Activated CD8-positive, alpha-beta memory T cell treated with anti-CD3 and anti-CD28 coated beads for 1 hour (primary cell): ENCODE measurements at places on chromosomes 5 and 9.
A peak's percentile ranks its signal among the peaks of the same experiment; 100 is the strongest.

GRCh38 chr9:104200456-104200994, 106.4 kb downstream of the SMC2 start:
- DNase-seq, result no peak

GRCh38 chr5:75603371-75603770, 7.9 kb upstream of the ANKDD1B start:
- DNase-seq, result no peak

DNA sequence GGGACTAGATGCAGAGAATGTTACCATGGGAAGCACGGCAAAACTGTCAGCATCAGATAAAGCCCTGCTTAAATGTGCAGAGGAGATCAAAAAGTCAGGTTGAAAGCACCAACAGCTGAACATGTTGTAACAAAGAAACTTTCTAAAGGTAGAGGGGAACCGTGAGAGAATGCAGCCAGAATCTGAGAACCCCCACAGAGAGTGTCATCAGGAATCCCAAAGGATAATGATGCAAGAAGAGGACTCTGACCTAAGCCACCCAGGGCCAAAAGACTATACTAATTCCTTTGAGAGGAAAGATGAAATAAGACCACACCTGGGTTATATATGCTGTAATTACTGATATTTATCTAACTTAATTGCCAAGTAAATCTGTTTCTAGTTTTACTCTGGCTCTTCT, 116.6 kb downstream of the PCSK1 start:
- no peak for DNase-seq

DNA sequence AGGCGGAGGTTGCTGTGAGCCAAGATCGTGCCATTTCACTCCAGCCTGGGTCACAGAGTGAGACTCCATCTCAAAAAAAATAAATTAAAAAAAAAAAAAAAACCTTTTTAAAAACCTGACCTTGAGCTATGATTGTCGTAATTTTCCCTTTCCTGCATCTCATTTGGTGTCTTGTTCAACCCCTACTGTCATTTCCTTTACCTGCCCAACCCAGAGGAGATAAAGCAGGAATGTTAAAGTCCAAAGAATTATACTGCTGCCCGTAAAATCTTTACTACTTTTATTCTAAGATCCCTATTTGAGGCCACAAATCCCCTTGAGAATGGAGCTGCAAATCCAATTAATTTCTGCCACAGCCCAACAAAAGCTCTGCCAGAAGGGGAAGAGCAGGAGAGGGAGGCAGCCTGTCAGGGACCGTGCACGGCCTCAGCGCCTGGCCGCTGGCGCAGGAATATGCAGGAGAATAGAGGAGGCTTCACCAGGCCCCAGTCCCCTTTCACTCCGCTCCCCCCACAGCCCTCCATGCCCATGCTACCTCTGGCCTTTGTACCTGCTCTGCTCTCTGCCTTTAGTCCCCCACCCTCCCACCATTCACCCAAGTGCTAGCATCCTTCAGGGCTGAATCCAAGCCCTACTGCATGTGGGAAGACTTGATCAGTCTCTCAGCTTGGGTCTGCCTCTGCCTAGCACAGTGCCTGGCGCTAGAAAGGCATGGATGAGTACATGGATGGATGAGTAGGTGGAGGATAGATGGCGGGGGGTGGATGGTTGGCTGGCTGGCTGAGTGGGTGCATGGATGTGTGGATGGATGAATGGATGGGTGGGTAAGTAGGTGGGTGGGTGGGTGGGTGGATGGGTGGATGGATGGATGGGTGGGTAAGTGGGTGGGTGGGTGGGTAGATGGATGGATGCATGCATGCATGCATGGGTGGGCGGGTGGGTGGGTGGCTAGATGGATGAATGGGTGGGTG, 99.8 kb upstream of the SARDH start:
- DNase-seq, result no peak

DNA sequence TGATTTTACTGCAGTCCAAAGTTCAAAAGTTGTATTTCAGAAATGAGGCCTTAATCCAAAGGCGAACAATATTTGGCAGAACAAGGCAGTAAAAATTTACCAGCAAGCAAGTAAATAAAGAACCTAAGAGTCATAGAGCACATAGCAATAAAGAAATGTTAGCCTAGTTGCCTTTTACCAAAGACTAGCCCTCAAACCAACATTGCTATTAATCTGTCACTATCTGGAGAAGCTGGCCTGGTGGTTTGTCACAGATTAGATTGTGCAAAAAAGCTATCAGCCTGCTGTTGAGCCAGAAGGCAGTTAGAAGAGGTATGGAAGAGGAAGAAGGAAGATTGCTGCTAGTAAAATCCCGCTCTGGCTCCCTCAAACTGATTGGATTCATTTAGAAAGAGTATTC, 304.7 kb upstream of the KLF4 start:
- no peak for DNase-seq

DNA sequence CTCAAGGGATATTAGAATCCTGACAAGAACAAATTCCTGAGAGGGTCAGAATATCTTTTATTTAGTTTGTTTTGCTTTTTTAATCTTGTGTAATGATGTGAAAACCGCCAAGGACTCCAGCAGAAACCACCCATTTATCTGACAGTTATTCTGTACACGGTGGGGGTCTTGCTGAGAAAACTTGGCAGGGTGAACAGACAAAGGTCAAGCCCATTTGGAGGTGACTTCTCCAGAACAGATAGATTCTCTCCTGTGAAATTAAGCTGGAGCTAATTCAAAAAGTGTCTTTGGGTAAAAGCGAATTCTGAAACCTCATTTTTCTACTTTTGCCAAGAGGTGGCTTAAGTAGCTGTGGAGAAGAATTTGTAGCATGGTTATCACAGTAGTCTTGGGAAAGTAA, 484.4 kb downstream of the SPOCK1 start:
- DNase-seq, result no peak

- peak; percentile 23 for DNase-seq
These were observed 395 bp downstream of the TLN1 start for GRCh38 chr9:35731415-35732184.

- DNase-seq, result no peak
These were observed 73.3 kb downstream of the SLCO4C1 start for GRCh38 chr5:102222772-102223171.

DNA sequence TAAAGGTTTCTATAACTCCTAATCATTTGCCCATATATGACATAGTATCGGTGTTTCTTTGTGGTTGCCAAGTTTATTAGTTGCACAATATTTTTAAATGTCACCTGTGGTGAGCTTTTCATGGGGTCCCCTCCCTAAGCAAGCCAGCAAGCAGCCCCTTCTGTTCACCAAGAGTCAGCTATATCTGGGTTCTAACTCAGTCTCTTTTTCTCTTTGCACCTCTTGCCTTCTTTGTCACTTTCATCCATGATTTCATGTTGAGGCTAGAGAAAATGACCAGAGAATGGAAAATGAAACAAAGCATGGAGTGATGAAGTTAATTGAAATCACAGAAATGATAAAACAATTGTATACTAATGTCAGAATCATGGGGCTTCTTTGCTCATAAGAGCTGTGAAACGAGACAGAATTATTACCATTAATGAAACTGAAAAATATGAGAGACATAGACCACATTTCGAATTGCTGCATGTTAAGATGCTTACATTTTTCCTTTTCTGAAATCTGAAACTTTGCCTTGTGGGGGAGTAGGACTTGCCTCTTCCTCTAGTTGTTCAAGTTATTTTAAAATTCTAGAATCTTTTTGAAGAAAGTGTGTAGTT, 75.7 kb downstream of the CAMK4 start:
- DNase-seq, result no peak

- DNase-seq, result no peak
These were observed 140.2 kb downstream of the TMC1 start for GRCh38 chr9:72661401-72662135.

GRCh38 chr9:137027369-137028262, at the start of gene ABCA2:
Gene ABCA2 (minus strand): TSS chr9:137028237. CDS start chr9:137028140, 97 bp downstream.
- DNase-seq, result no peak

- DNase-seq, result no peak
These were observed 36.6 kb downstream of the COL5A1 start for GRCh38 chr9:134678206-134678605.

DNA sequence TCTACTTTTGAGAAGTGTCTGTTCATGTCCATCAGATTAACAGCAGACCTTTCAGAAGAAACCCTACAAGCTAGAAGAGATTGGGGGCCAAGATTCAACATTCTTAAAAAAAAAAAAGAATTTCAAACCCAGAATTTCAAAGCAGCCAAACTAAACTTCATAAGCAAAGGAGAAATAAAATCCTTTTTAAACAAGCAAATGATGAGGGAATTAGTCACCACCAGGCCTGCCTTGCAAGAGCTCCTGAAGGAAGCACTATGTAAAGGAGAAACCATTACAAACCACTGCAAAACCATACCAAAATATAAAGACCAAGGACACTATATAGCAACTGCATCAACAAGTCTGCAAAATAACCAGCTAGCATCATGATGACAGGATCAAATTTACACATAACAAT, 124.6 kb upstream of the PDE4D start:
- no peak for DNase-seq

DNA sequence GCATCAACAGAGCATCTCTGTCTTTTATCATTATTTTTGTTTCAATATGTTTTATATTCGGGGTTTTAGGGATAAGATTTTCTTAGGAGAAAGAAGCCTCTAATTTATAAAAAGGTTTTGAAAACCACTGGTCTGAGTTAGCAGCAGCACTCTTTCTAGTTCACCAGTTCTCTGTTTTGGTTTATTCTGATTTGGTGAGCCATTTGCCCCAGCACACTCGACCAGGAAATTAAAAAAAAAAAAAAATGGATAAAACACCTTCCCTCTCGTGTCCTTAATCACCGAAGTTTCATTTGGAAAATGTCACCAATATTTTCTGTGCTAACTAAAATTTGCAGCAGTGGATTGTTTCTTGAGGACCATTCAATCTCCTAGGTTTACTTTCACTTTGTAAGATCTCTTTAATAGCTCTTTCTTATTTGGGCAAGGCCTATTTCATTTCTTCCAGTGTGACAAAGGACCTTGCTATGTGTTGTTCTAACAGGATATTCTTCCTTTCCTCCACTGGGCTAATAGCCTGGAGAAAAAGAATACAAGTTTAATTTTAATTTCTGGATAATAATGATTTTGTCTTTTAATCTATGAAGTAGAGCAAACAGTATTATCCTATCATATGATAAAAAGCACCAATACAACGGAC, 57.8 kb upstream of the ANXA1 start:
- no peak for DNase-seq

DNA sequence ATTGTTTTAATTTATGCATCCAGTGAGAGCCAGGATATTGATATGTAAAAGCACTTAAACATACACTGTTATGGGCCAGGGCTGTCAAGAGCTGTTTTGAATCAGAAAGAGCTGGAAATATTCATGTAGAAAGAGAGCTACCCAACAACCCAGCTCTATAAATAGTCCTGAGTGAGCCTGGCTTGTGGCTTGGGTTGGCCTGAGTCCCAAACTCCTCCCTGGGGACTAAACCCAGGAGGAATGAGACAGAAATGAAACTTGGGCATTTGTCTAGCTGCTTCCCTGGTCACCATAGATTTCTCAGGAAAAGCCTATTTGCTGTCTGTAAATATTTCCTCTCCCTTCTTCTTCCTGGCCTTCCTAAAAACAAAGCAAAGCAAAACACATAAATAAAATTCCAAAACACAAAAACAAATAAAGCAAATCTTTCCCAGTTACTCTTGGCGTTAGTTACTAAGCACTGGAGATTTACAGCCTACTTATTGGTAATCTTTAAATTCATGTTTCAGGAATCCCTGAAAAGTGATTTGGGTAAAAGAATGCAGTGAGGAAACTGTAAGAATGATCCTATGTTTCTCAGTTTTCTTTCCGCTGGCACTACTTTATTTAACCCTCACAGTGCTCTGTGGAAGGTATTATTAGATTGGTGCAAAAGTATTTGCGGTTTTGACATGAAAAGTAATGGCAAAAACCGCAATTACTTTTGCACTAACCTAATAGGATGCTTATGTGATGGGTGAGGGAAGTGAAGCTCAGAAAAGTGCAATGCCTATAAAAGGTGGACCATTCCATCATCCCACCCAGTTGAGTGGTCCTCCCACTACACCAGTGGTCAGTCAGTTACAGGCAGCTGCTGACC, 111.8 kb downstream of the CARTPT start:
- no peak for DNase-seq

DNA sequence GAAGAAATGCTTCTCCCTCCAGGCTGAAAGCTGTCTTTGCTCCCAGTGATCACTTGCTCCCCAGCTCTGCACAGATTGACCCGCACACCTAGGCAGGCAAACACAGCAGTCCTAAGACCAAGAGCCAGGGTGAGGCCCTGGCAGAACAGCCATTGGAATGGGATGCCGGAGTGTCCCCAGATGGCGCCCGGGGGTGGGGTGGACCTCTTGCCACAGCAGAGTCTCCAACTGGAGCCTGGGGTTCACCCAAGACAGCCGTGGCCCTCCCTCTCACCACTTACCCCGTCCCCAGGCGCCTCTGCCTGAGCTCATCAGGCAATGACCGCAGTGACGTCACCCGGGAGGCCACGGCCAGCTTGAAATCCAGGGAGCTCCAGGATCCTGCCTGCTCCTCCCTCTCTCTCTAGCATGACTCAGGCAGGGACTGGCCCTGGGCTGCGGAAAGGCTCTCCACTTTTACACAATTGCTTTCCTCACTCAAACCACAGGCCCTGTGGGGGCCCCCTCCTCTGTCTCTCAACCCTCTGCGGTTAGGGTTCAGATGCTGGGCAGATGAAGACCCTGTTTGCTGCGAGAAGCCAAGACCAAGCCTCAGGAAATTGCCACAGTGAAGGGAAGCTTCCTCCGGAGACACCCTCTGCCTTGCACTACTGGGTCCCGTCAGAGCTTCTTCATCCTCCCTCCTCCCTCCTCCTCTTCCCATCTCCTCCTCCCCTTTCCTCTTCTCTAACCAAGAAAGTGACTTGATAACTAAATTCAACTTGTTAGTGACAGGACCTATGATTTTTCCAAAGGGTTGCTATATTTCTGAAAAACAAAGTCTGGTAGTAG, 24.3 kb upstream of the PTGES start:
- peak; percentile 14 for DNase-seq

DNA sequence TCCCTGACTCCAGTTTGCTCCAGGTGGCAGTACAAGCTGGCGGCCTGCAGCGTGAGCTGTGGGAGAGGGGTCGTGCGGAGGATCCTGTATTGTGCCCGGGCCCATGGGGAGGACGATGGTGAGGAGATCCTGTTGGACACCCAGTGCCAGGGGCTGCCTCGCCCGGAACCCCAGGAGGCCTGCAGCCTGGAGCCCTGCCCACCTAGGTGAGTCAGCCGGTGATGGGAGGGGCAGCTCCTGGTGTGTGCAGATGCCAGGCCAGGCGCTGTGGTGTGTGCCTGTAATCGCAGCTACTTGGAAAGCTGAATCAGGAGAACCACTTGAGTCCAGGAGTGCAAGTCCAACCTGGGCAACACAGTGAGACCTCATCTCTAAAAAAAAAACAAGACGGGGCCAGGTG, 10.0 kb upstream of the CACFD1 start:
- DNase-seq, result no peak

- DNase-seq, result no peak
These were observed 225.5 kb upstream of the ATP10B start for GRCh38 chr5:161077496-161077895.

- no peak for DNase-seq
These were observed 182.9 kb upstream of the RFX3 start for GRCh38 chr9:3708751-3709150.

DNA sequence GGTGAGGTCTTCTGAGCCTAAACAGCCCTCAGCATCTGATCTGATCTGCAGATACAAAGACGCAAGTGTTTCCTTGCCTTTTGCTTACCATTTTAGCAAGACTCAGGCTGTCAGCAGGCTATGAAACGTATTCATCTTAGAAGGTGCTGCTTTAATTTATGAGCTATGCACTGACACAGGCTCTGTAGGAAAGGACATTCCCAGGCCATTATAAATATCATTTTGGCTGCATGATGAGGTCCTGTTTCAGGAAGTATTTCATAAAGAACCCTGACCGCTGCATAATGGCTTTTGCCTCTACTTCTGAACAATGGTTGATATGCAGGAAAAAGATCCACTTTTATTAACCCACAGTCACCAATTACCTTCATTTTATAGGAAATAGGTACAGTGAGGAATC, 98.4 kb upstream of the CAST start:
- no peak for DNase-seq
